Panc1 (cell line): ENCODE measurements at places on chromosomes 2 and 18. TPM values are rescaled to one million over a fixed set of nuclear protein-coding genes. Genes with fewer than 3 reads are reported as not detected.
A peak's percentile ranks its signal among the peaks of the same experiment; 100 is the strongest.

Gene DSG4
- not detected for total RNA-seq

Gene NOL4
- 1.1 TPM for total RNA-seq

Gene FOXD4L1
- not detected for total RNA-seq

Gene C2orf66
- 0.33 TPM for total RNA-seq

Gene MARCHF4
- total RNA-seq = 1.3 TPM

- no peak for DNase-seq
These were observed 39.1 kb downstream of the MRPL35 start for GRCh38 chr2:86238354-86238753.

DNA sequence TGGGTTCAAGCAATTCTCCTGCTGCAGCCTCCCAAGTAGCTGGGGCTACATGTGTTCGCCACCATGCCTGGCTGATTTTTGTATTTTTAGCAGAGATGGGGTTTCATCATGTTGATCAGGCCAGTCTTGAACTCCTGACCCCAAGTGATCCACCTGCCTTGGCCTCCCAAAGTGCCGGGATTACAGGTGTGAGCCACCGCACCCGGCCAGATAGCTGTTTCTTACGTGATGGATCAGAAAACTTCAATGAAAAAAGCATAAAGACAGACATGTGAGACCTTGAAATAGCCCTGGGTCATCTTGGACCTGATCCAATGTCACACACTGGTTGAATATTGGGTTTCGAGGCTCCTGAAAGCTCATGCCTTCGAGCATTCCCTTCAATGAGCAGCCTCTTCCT, 66.7 kb upstream of the RTN4 start:
- no peak for DNase-seq

- DNase-seq = no peak
These were observed 25.1 kb upstream of the ALK start for GRCh38 chr2:29946505-29946904.

GRCh38 chr2:72993147-72993932, 76.0 kb downstream of the EMX1 start:
- DNase-seq = peak; percentile 43

DNA sequence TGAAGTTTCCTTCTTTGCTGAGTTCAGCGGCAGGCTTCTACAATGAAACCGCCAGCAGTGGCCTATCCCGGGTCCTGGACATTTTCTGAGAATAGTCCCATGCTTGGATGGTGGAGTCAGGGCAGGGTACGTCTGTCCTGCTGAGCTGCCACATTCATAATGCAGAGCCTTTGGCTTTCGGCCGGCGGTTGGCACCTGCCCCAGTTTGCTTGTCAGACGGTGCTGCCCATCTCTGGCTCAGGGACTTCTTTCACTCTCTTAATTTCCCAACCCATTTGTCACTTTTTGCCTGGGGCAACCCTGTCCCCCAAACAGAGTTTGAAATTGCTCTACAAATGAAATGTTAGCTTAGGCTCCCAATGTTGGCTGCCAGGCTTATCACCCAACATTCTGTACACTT, 57.2 kb downstream of the SOX11 start:
- DNase-seq = no peak

- no peak for DNase-seq
These were observed 273.1 kb downstream of the PHLPP1 start for GRCh38 chr18:62988471-62988870.

DNA sequence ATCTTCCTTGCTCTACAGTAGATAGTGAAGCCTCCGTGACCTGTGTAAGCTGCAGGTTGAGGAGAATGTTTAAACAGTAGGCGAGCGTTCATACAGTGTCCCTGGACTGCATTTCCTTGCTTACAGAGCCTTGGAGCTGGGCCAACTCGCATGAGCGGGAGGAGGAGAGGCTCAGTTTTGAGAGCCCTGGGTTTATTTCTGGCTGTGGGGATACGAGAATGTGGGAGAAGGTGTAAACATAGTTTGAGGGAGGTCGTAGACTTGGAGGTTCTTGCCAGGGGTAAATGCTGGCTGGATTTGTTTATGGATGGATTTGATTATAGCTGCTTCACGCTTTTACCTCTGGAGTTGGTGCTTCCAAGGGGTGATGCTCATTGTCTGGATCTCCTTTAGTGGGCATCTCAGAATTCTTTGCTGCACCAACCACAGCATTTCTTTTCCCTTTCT, 20.8 kb downstream of the CRIM1 start:
- no peak for DNase-seq

GRCh38 chr18:38933910-38934510, 1368.4 kb upstream of the CELF4 start:
- DNase-seq = no peak

DNA sequence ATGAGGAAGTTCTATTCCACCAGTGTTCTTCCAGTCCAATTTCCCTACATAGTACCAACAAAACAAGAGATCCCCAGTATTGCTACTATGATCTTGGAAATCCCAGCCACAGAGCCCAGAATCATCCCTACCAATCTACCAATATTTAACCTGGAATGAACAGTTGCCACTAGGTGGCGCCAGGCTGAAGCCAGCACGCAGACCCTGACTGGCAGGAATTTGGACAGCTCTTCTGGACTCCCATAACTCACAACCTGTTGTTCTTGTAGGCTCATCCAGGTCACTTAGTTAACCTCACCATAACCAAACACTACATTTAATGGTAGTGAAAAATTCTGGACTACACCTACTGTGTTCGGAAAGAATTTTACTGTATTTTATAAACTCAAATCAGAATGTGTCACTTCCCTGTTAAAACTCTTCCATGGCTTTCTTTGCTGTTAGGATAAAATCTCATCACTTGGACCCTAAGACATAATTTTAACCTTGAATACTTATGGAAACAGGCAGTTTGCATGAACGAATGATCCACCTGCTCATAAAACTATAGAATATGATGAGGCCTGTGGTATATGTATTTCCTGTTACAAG, 59.8 kb upstream of the SLC38A11 start:
- DNase-seq = peak; percentile 38

DNA sequence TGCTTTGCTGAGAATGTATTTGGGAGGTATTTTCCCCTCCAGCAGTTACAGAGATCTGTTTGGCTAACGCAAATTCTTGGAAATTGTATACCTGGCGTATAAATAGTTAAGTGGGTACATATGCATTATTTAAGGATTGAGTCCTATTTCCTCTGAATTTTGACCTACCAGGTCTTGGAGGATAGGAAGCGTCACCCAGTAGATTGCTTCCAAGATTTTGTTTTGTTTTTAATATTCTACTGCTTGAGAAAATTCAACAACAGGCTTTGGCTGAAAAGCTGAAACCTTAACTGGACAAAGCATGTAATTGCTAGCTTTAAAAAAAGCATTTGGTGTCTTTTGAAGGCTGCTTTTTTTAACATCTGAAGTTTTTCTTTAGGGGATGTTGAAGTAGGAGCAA, 150.1 kb downstream of the WDSUB1 start:
- DNase-seq = no peak

GRCh38 chr2:47262657-47263056, 107.5 kb upstream of the STPG4 start:
- DNase-seq = no peak

DNA sequence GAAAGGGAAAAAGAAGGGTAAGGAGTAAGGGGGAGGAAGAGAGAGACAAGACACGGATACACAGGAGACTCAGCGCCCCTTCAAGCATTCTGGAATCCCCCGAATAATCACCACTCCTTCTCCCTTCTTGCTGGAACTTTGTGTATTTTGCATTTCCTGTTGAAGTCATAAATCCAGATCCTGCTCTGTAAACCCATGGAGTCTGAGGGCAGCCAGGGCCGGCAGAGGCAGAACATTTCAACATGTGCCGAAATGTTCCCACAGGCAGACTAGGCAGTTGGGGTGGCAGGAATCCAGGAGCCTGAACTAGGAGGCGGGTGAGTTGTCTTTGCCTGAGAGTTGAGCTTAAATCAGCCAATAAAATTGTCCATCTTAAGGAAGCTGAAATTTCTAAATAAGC, 193.1 kb downstream of the SH3RF3 start:
- DNase-seq = no peak

- DNase-seq = no peak
These were observed 45.2 kb downstream of the ADNP2 start for GRCh38 chr18:80154293-80154692.
